Neural progenitor cell (in vitro differentiated cells): ENCODE measurements at places on chromosomes 5 and 9. TPM values are rescaled to one million over a fixed set of nuclear protein-coding genes. Genes with fewer than 3 reads are reported as not detected.

ADGRD2 gene
- 0.13 and 0.43 TPM in 2 replicates for total RNA-seq

CER1 gene
- total RNA-seq = 0.11 TPM in 1 of 2 replicates, not detected in the other

GRXCR2 gene
- not detected in 2 replicates for total RNA-seq

STXBP1 gene
- total RNA-seq = 12.0 and 23.1 TPM in 2 replicates

ADAMTS6 gene
- total RNA-seq = 7.1 and 14.3 TPM in 2 replicates

CRHBP gene
- total RNA-seq = 0.09 and 0.51 TPM in 2 replicates

HEMGN gene
- total RNA-seq = not detected in 2 replicates

FAM153A gene
- 0.50 TPM in 1 of 2 replicates, not detected in the other for total RNA-seq

STING1 gene
- total RNA-seq = 0.07 and 0.19 TPM in 2 replicates

CLK4 gene
- 20.3 and 41.1 TPM in 2 replicates for total RNA-seq

MARCHF11 gene
- not detected in 2 replicates for total RNA-seq

ANXA2R gene
- 0.17 and 0.74 TPM in 2 replicates for total RNA-seq

PNPLA7 gene
- total RNA-seq = 0.13 and 0.31 TPM in 2 replicates

OTP gene
- total RNA-seq = not detected in 2 replicates

SPATA31A3 gene
- total RNA-seq = not detected in 2 replicates

PTPRD gene
- total RNA-seq = 118 and 136 TPM in 2 replicates

TEX48 gene
- total RNA-seq = not detected in 2 replicates

DND1 gene
- total RNA-seq = 0.37 and 1.1 TPM in 2 replicates

WDR38 gene
- not detected in 2 replicates for total RNA-seq

PCDHA3 gene
- total RNA-seq = 2.8 and 4.0 TPM in 2 replicates

FOXD4L6 gene
- total RNA-seq = not detected in 2 replicates
